ENCODE measurements at places on chromosomes 13 and 19. TPM values are rescaled to one million over a fixed set of nuclear protein-coding genes. Genes with fewer than 3 reads are reported as not detected.

DNA sequence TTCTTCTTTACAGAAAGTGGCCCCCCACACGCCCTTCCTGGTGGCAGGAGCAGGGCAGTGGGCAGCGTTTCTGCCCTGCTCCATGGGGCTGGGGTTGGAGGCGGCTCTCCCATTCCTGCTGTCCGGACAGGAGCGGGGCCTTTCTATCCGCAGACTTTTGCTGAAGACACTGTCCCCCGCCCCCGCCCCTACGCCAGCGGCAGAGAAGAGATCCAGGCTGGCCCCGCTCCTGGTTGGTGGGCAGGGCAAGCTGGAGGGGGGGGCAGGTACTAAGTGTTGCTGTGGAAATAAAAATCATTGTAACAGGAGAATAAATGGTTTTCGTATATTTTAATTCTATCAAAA is 81.7 kb downstream of the ZNF429 start:
- H3K27me3 ChIP-seq = no peaks in the 10 kb centered on the region
- H3K27ac ChIP-seq = peak overlapping the region; percentile 75
- H3K4me3 ChIP-seq = peak overlapping the region; percentile 49
- DNase-seq = no peak
- H3K4me1 ChIP-seq = no peaks in the 10 kb centered on the region

DNA sequence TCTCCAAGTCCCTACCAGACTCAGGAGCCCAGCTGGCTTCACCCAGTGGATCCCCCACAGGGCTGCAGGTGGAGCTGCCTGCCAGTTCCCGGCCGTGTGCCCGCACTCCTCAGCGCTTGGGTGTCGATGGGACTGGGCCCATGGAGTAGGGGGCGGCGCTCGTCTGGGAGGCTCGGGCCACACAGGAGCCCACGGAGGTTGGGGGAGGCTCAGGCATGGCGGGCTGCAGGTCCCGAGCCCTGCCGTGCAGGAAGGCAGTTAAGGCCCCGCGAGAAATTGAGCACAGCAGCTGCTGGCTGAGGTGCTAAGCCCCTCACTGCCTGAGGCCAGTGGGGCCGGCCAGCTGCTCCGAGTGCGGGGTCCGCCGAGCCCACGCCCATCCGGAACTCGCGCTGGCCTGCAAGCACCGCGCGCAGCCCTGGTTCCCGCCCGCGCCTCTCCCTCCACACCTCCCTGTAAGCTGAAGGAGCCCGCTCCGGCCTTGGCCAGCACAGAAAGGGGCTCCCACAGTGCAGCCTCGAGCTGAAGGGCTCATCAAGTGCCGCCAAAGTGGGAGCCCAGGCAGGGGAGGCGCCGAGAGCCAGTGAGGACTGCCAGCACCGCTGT is 1771.1 kb downstream of the OLFM4 start:
- H3K27ac ChIP-seq = no peak overlapping the region
- H3K4me1 ChIP-seq = no peaks in the 10 kb centered on the region
- DNase-seq = no peak
- H3K4me3 ChIP-seq = no peak overlapping the region
- no peaks in the 10 kb centered on the region for H3K27me3 ChIP-seq
- H3K36me3 ChIP-seq = no peaks in the 10 kb centered on the region

- H3K27ac ChIP-seq = no peak overlapping the region
- no peaks in the 10 kb centered on the region for H3K27me3 ChIP-seq
- H3K36me3 ChIP-seq = no peaks in the 10 kb centered on the region
- H3K4me1 ChIP-seq = no peaks in the 10 kb centered on the region
- H3K4me3 ChIP-seq = no peak overlapping the region
- DNase-seq = no peak
Observed at GRCh38 chr13:98784666-98785065, 32.2 kb upstream of the SLC15A1 start.

DNA sequence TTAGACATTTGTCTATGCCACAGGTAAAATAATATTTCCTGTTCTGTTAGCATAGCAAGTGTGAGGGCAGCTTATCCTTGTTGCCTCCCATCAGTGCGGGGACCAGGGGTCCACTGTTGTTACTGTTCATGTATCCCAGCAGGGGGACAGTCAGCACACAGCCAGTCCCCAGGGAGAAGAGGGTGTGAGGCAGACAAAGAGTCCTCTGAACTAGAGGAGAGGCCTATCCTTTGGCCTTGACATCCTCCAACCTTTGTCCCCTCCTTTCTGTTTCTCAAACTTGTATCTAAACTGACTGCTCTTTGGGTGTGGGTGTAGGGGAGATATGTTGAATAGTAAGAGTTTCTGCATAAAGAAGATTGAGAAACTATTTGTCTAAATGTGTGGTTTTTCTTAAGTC is 2.9 kb upstream of the GPR18 start:
- no peaks in the 10 kb centered on the region for H3K27me3 ChIP-seq
- peaks cover 8% of the 10 kb centered on the region for H3K4me1 ChIP-seq
- no peak overlapping the region for H3K4me3 ChIP-seq
- DNase-seq = no peak
- no peak overlapping the region for H3K27ac ChIP-seq
- no peaks in the 10 kb centered on the region for H3K36me3 ChIP-seq

GRCh38 chr13:39379118-39379517 is 223.9 kb downstream of the LHFPL6 start:
- no peak for DNase-seq
- no peaks in the 10 kb centered on the region for H3K4me1 ChIP-seq
- no peaks in the 10 kb centered on the region for H3K27me3 ChIP-seq
- no peak overlapping the region for H3K4me3 ChIP-seq
- H3K27ac ChIP-seq = no peak overlapping the region

DNA sequence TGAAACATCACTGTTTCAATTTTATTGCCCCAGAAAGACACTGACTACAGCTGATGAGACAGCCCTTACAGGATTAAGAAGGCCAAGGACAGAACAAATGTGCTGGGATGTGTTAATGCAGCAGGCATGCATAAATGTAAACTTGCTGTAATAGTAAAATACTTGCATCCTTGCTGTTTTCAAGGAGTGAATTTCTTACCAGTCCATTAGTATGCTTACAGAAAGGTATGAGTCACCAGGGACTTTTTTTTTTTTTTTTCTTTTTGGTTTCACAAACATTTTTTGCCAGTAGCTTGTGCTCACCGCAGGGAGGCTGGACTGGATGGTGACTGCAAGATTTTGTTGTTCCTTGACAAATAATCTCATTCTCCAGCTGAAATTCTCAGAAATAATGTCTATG is 55.1 kb downstream of the GPR180 start:
- no peak for DNase-seq
- H3K27me3 ChIP-seq = no peaks in the 10 kb centered on the region
- no peak overlapping the region for H3K4me3 ChIP-seq
- no peaks in the 10 kb centered on the region for H3K36me3 ChIP-seq
- H3K27ac ChIP-seq = peak overlapping the region; percentile 6
- peaks cover 10% of the 10 kb centered on the region for H3K4me1 ChIP-seq

GRCh38 chr13:90099847-90100246 is 1247.6 kb upstream of the MIR17HG start:
- DNase-seq = no peak
- H3K4me3 ChIP-seq = no peak overlapping the region
- no peaks in the 10 kb centered on the region for H3K27me3 ChIP-seq
- no peaks in the 10 kb centered on the region for H3K4me1 ChIP-seq
- H3K27ac ChIP-seq = no peak overlapping the region
- H3K36me3 ChIP-seq = no peaks in the 10 kb centered on the region

GRCh38 chr19:46944123-46944748 is 75.4 kb upstream of the NPAS1 start:
- peaks cover 3% of the 10 kb centered on the region for H3K36me3 ChIP-seq
- peaks cover 33% of the 10 kb centered on the region for H3K4me1 ChIP-seq
- no peak overlapping the region for H3K4me3 ChIP-seq
- H3K27ac ChIP-seq = peak overlapping the region; percentile 60
- DNase-seq = no peak

- H3K27ac ChIP-seq = no peak overlapping the region
- no peaks in the 10 kb centered on the region for H3K4me1 ChIP-seq
- H3K27me3 ChIP-seq = no peaks in the 10 kb centered on the region
- H3K4me3 ChIP-seq = no peak overlapping the region
Observed at GRCh38 chr13:93079294-93079693, 147.3 kb upstream of the GPC6 start.

- peaks cover 52% of the 10 kb centered on the region for H3K27me3 ChIP-seq
- H3K4me3 ChIP-seq = no peak overlapping the region
- H3K4me1 ChIP-seq = peaks cover 19% of the 10 kb centered on the region
- no peaks in the 10 kb centered on the region for H3K36me3 ChIP-seq
Observed at GRCh38 chr19:41944336-41944735, 14.8 kb downstream of the RABAC1 start.

GRCh38 chr13:46687810-46688209 is 109.2 kb downstream of the ESD start:
- H3K36me3 ChIP-seq = no peaks in the 10 kb centered on the region
- no peaks in the 10 kb centered on the region for H3K4me1 ChIP-seq
- H3K27ac ChIP-seq = no peak overlapping the region
- no peak for DNase-seq
- H3K27me3 ChIP-seq = no peaks in the 10 kb centered on the region

EXOC3L2 gene
- 0.69 TPM for polyA plus RNA-seq

VAV1 gene
- polyA plus RNA-seq = 3.7 TPM

CYP4F8 gene
- polyA plus RNA-seq = not detected

ZNF8 gene
- polyA plus RNA-seq = 0.92 TPM

DAND5 gene
- not detected for polyA plus RNA-seq

All from sigmoid colon (tissue), 7 donors.